ENCODE measurements at places on chromosomes 6 and 20. TPM values are rescaled to one million over a fixed set of nuclear protein-coding genes. Genes with fewer than 3 reads are reported as not detected.

Gene LY6G6D
- total RNA-seq, result 1.6 TPM

Gene SLC22A23
- total RNA-seq, result 0.81 TPM

Gene SNAP91
- not detected for total RNA-seq

Gene TPD52L1
- total RNA-seq, result 1.1 TPM

Gene MYO6
- under 0.01 TPM for total RNA-seq

All from hematopoietic multipotent progenitor cell (in vitro differentiated cells).